ENCODE measurements at places on chromosomes 1 and 21.

DNA sequence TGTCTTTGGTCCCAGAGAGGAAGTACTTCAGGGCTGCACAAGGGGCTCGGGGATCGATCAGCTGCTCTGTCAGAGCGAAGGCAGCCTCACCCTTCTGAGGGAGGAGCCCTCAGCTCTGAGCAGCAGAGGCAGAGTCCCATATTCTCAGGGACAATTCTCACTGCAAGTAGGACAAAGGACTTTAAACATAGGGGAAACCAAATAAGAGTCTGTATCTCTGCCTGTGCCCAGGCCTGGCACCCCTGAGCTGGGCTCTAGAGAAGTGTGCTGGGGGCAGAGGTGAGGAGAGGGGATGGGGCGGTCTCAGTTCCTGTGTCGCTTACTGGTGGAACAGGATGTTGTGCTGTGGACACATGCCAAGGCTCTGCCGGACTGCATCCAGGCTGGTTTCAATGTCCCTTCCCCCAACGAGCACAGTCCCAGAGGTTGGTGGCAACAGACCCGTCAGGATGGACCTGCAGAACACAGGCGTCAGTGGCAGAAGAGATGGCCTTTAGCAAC, 76.6 kb downstream of the ABCA4 start:
- DNase-seq: no peak

DNA sequence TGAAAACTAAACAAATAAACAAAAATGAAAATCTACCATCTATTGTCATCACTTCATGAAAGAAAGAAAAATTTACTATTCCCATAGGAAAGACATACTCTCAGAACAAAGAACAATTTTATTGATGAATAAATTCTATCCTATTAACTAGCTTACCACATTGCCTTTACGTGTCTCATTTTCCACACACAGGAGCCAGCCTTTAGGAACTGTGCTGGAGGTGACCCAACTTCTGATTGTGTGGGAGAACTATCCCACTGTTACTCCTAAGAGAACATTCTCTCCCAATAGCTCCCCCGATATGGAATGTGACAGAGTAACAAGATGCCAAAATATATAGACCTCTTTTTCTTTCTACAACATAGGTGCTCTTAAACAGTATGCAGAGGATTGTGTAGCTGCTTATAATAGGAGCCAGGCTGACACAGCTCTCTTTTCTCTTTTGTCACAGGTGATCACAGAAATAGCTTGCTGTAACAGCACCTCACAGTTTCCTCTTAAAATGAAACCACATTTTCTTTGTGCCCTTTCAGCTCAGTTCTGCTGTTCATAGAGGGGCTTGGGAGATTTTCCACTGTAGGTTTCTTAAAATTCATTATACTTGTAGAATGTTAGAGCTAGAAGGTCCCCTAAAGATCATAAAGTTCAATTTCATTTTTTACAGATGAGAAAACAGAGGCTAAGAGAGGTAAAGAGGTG, 35.5 kb downstream of the C21orf91 start:
- DNase-seq: no peak

- DNase-seq: peak; percentile 68
Observed at GRCh38 chr1:155051777-155052398, 772 bp downstream of the ADAM15 start.

GRCh38 chr21:29379517-29380054, 80.9 kb downstream of the BACH1 start:
- DNase-seq: no peak

DNA sequence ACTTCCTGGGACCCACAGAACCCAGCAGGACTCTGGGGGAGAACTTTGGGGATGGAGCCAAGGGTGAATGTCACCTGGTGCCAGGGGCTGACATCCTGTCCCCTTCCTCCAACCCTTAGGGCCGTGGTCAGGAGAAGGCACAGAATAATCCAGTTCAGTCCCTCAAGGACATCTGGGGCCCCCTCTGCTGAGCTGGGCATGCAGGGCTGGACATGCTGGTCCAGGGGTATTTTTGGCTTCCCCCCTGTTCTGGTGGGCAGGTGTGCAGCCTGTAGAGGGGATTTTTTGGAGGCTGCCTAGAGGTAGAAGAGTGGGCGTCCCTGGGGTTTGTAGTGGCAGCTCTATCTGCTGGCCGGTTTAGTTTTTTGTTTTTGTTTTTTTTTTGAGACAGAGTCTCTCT, 3.4 kb upstream of the CROCC start:
- DNase-seq: no peak

- DNase-seq: peak; percentile 11
Observed at GRCh38 chr1:23745515-23745914, 2.2 kb downstream of the ELOA start.

DNA sequence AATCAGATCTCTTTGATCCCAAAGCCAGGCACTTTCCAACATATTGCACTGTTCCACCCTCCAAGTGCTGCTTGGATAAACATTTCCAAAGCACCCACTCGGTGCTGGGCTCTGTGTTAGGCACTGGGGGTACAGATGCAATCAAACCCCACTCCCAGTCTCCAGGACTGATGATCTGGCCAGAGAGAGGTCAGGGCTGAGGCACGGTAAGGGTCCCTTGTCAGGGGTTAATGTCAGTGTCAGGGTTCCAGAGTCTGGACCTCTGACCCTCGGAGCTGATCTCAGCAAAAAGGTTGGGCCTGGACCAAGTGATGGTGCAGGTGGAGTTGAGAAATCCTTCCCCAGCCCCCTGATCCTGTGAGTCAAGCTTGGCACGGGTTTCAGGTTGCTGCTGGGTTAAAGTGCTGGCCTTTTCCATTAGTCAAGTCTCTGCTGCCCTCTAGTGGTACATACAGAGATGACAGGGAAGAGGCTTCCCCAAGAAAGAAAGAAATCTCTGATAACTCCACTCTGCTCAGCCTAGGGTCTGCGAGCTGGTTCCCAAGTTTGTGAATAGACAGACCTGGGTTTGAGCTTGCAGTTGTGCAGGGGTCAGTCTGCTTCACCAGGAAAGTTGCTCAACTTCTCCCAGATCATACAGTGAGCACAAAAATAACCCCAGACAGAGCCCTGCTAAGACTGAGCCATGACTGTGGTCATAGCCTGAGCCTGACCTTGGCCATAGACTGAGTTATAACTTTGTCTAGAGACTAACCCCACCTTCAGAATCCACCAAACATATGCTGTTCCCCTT, 74.6 kb downstream of the DMRTA2 start:
- peak; percentile 87 for DNase-seq

DNA sequence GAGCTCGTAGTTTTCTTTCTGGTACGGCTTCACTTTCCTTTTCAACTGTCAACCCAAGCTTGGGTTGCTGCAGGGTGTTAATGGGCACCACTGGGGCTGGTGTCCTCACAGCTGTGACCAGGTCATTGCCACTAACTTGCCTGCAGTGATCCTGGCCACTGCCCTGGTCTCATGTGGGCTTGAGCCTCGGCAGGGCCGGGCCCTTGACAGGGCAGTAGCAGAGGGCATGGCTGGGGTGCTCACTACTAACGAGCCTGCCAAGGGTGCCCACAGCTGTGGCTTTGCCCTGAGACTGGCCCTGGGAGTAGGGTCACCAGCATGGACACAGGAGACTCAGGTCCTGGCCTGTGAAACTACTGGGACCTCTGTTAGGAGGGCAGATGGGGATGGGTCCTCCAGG, 31.5 kb upstream of the GNPAT start:
- no peak for DNase-seq

DNA sequence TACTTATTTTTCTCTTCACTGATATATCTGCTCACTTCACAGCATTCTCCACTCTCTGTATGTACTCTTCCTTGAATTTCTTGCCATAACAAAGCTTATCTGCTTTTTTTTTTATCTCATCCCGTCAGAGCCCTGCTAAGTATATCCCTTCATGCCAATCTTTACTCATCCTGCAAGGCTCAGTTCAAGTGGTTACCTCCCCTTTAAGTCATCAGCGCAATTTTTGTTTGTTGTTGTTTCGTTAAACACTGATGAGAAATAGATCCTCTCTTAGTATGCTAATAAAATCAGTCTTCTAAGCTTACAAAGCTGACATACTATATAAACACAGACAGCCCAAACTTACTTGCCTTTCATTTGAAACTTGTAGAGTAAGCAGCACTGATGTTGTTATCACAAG, 17.8 kb downstream of the COL24A1 start:
- no peak for DNase-seq

All from NCI-H2081 (cell line).